ENCODE measurements at places on chromosomes 4 and X.

DNA sequence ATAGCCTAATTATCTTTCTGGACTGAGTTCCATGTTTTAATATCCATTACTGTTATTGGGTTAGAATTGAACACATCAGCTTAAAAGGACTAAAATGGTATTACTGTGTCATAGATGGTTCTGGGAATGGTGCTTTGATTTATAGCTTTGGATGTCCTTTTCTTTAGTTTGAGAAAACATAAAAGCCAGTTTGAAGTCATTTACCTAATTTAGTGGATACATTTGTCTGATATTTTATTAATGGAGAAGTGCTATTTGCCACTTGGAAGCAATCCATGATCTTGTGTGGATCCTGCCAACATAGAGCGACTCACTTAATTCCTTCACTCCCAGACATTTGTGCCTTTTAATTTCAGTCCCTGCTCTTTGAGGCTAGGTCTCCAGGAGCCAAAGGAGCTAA, 212.4 kb upstream of the PACRGL start:
- no peak for DNase-seq

GRCh38 chr4:53601251-53601764, 10.0 kb upstream of the LNX1 start:
- no peak for DNase-seq

DNA sequence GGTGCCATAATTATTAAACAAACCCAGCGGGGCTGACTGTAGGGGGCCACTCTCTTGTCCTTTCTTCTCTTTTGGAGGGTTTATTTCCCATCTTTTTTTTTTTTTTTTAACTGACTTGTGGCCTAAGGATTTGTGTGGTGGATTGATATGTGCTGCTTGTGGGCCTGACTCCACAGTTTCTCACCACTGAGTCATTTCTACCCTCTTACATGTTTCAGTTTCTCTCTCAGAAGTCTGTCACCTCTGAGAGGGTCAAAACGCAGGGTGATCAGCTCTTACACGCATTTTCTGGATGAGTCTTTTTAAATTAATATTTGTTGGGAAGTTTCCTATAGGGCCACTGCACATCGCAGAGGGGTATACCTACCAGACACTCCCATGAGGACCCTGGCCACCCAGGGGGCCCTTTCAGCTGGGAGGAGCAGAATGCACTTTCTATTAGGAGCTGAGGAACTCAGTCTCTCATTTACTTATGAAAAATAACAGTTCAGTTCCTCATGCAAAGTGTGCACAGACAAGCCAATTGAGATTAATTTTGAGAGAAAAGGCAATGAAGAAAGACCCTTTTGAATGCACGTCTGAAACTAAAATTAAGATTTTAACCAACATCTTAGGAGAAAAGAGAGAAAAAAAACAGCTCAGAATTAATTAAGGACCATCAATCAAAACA, 407.9 kb downstream of the TECRL start:
- no peak for DNase-seq

DNA sequence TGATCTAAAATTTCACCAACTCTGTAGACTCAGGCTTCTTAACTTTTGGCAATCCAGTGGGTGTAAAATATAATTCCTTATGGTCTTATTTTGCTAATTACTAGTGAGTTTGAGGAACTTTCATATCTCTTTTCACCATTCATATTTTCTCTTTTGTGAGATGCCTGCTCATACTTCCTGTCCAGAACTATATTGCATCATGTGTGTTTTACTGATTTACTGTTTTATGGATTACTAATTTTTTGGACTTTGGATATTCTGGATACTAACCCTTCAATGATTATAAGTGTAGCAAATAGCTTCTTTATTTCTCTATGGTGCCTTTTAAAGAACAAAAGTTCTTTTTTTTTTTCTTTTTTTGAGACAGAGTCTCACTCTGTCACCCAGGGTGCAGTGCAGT, 20.6 kb downstream of the GSX2 start:
- no peak for DNase-seq

Data from stimulated activated CD8-positive, alpha-beta memory T cell treated with anti-CD3 and anti-CD28 coated beads, Interleukin-4, amount 100 ng/mL, for 1 hour (primary cell).